Ascending aorta (tissue), 2 donors: ENCODE measurements at places on chromosomes 6 and 20.

DNA sequence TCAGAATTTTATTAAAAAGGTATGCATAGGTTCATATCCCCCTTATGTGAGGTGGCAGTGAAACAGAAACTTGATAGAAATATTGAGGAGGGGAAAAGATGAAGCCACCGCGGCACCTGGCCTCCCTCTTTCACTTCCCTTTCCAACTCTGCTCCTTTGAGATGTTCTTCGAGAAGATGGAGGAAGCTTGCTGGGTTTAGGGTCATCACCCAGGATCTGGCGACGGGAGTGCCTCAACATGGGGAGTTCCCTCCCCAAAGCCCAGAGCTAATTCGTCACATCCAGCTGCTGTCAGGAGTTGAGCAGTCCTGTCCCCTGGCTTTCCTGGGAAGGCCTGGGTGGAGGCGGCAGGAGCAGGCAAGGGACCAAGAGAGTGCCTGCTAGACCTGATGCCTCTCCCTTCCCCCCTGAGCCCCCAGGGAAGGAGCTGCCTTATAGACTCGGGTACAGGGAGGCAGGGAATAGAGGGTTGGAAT lies 29.1 kb downstream of the RREB1 start:
- peak; percentile 62 for DNase-seq

- no peak for DNase-seq
These were observed 119.5 kb downstream of the MYB start for GRCh38 chr6:135300576-135300975.

DNA sequence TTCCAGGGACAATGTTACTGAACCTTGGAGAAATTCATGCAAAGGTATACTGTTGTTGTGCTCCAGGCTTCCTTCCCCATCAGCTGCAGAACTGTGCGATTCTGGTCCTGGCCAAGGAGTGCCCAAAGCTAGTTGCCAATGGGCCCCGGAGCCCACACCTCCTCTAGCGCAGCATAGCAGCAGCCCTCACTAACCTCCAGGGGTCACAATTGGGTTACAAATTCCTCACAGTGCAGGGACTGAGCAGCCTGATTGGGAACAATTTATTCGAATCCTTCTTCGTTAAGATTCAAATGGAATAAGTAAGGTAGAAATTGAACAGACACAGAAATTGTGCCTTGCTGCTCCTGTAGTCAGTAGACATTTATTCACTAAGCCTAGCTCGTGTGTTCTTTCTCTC lies 284.9 kb downstream of the PRKN start:
- no peak for DNase-seq

GRCh38 chr20:38386004-38386403 lies 39.7 kb downstream of the LBP start:
- no peak for DNase-seq

DNA sequence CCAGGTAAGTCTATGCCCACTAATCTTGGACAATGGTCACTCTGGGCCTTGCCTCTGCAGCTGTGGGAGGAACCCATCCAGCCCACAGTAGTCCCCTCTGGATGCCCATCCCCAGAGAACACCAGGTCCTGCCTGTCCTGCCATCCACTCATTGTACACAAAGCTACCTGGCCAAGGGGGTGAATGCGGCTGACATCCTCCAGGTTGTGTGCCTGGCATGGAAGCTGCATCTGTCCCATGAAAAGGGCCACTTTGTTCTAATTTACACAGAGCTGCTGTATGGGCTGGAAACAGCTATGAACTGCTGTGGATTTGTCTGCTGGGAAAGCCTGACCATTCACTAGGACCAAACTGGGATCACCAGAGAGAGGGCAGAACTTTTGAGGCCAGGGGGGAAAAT lies 324.8 kb downstream of the LRFN2 start:
- DNase-seq: no peak

DNA sequence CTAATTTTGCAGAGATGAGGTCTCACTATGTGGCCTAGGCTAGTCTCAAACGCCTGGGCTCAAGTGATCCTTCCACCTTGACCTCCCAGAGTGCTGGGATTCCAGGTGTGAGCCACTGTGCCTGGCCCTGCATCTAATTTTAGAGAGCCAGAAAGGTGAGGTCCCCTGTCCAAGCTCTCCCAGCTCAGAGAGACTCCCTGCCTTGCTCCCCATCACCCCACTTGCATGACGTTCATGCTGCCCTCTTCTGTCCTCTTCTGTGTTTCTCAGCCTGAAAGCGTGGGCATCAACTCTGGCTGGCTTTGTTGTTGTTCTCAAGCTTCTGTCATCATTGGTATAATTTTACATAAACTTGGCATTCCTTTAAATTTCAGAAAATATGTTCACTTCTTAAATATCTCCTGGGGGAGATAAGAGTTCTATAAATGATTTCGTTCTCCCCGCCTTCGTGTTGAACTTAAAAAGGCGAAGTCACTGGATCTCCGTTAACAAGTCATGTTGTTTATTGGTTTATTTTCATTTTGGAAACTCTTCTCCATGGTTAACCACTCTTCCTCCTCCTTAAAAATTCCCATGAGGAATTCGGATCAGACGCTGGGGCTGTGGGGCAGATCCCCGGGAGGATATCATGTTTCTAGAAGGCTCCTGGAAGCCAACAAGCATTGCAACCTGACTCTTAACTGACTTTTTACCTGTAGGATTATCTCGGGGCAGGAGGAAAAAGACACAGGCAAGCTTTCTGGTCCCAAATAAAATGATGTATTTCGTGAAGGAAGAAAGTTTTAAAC lies 13.2 kb upstream of the PARD6B start:
- peak; percentile 33 for DNase-seq

GRCh38 chr6:1841136-1841535 lies 231.4 kb downstream of the FOXC1 start:
- no peak for DNase-seq

DNA sequence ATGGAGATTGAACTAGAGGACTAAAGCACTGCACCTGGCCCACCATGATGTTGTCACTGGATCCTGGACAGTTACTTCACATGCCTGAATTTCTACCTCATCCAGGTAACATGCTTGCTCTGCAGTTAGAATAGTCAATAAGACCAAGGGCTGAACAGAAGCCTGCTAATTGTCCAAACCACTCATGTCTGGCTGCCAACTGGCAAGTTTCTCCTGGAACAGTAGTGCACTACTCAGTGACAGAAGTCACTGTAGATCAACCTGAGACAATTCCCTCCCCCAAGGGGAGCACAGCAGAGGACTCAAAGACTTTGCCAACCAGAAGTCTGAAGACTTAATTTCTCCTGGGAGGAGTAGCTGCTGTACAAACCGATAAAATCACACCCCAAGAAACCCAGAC lies 454.6 kb upstream of the MARCKS start:
- DNase-seq: no peak

DNA sequence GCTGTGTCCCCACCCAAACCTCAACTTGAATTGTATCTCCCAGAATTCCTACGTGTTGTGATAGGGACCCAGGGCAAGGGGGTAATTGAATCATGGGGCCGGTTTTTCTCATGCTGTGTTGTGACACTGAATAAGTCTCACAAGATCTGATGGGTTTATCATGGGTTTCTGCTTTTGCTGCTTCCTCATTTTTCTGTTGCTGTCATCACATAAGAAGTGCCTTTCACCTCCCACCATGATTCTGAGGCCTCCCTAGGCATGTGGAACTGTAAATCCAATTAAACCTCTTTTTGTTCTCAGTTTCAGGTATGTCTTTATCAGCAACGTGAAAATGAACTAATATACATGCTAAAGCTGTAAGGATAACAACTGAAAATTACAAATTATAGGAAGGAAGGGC lies 88.3 kb downstream of the CDYL start:
- no peak for DNase-seq
